ENCODE measurements at places on chromosomes 11 and 22.
A peak's percentile ranks its signal among the peaks of the same experiment; 100 is the strongest.

- no peak for DNase-seq
Measured at GRCh38 chr11:86067009-86067850, 1.7 kb downstream of the PICALM start.

DNA sequence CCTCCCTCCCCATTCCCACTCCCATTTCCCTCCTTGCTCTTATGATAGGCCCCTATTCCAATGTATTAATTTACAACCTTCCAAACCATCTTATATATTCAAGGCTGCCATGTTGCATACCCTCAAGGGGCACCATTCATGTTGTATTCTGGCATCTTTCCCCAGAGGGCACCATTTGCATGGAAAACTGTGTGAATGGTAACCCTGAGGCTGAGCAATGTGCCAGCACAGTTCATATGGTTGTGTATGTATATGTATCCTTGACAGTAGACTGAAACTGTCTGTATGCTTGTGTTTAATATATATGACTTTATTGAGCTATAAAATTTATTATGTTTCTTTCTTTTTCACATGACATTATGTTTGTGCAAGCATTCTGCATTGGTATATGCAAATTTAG is 7.3 kb downstream of the RASSF10 start:
- no peak for DNase-seq

- no peak for DNase-seq
Measured at GRCh38 chr22:28351476-28351875, 328.2 kb downstream of the TTC28 start.

- DNase-seq = no peak
Measured at GRCh38 chr11:504053-504993, 2.7 kb downstream of the RNH1 start.

- no peak for DNase-seq
Measured at GRCh38 chr11:15119826-15120225, 5.1 kb downstream of the INSC start.

GRCh38 chr11:67506426-67507051 is 1.4 kb upstream of the PITPNM1 start:
- no peak for DNase-seq

DNA sequence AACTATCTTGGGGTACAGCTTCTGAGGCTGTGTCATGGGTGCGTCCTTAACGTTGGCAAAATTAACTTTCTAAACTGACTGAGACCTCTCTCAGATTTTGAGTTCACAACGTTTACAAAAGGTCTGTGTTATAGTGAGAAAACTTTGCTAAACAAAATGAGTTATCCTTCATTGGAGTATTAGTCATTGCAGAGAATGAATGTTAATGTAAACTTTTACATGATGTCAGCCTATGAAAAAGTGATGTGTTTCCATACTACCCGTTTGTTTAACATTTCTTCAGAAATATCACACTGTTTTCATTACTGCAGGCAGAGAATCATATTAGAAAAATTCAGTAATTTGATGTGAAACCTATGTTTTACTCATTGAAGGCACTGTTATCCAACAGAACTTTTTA is 32.1 kb downstream of the HSD17B12 start:
- no peak for DNase-seq

- no peak for DNase-seq
Measured at GRCh38 chr22:17743661-17744411, 30.4 kb downstream of the BID start.

DNA sequence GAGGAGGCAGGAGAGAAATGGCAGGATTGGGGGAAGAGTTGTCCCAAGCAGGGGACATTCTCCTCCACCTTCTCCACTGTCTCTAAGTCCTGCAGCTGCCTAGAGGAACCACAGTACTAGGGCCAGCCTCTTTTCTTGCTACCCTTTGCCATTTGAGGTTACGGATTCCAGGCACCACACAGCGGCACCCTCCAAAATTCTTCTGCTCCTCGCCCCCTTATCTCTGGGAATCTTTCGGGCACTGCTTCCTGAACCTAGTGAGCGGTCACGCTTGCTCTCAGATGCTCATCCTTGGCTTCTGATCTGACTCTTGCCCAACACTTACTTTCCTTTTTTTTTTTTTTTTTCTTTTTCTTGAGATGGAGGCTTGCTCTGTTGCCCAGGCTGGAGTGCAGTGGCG is 26.6 kb upstream of the XBP1 start:
- DNase-seq = no peak

DNA sequence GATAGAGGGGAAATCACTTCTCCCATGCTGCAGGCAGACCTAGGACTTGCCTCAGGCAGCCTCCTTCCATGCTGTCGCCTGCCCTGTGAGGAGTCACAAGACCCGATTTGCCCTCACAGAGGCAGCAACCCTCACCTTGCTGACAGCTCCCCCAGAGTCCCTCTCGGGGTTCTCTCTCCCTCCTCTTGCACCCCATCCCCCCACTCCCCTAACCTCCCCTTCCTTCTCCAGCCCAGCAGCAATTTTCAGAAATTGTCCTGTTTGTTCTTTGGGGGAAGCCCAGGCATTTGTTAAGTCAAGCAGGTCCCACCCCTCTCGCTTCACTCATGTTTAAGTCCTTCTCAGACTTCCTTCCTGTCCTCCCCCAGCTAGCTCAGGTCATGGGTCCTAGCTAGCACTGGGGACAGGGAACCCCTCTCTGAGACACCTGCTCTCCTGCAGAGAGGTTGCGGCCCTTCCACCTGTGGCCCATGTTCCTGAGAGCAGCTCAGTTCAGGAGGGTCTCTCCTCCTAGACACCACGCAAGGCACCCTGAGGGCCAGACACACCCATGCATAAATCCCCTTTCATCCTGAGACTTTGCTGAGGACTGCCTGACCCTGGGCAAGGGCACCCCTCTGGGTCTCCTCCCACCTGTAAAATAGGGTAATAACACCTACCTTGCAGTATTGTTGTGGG is 6.3 kb upstream of the FXYD2 start:
- DNase-seq = no peak

- DNase-seq = no peak
Measured at GRCh38 chr11:44736791-44737190, 10.0 kb downstream of the TSPAN18 start.

DNA sequence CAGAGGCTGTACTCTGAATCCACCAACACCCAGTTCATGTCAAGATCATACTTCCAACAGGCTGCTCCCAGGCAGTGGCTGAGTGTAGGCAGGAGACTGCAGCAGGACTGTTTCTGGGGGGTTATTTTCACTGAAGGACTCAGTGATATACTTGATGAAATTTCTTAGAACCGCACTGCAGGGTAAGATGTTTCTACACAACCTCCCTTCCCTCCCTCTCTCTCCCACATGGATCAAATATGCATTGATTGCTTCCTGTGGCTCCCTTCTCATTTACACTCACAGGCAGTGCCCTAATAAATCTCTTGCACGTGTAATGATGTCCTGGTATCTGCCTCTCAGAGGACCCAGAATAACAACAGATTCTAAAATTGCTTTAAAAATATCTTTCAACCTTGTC is 251.3 kb upstream of the CCDC179 start:
- DNase-seq = no peak

- DNase-seq = no peak
Measured at GRCh38 chr11:18265949-18266348, at the start of gene SAA1. Gene SAA1, plus strand, starts transcription at chr11:18266264. Its CDS starts 624 bp downstream, at chr11:18266888.

- DNase-seq = no peak
Measured at GRCh38 chr11:85682330-85683305, 3.4 kb downstream of the CCDC89 start.

DNA sequence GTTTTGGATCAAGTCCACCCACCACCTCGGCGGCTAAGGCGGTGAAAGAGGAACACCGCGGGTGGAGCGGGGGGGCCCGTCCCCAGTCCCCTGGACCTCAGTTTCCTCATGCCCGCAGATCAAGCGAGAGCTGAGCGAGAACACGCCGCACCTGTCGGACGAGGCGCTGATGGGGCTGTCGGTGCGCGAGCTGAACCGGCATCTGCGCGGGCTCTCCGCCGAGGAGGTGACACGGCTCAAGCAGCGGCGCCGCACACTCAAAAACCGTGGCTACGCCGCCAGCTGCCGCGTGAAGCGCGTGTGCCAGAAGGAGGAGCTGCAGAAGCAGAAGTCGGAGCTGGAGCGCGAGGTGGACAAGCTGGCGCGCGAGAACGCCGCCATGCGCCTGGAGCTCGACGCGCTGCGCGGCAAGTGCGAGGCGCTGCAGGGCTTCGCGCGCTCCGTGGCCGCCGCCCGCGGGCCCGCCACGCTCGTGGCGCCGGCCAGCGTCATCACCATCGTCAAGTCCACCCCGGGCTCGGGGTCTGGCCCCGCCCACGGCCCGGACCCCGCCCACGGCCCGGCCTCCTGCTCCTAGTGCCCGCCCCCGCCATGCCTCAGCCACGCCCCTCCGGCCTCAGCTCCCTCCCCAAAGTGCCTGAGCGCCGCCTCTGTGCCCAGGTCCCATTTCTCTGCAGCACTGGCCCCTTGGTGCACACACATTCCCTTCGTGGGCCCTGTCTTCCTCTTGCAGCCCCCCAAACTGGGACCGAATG is 12.7 kb downstream of the MAFF start:
- peak; percentile 88 for DNase-seq

DNA sequence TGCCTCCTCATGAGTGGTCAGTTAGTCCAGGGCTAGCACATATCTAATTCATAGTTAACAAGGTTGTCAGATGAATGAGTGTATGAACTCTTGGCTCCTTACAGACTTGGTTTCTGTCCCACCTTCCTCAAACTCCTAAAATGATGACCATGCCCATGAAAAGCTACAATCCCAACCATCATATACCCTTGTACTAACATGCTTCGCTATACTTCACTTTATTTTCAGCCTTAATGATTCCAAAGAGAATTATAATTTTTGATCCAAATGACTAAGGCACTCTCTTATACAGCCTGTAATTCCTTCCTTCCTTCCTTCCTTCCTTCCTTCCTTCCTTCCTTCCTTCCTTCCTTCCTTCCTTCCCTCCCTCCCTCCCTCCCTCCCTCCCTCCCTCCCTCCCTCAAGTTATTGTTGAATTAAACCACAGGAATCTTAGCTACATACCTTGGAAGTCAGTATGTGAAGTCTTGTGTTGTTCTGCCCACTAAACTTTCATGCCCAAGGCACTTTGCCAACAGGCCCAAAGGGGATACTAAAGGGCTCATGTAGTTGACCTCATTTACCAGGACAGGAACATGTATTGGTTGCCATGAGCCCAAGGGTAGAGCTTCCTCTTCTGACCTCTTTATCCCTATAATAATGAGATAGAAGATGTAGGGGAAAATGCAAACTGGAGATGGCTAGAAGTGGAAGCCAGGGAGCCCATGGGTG is 37.4 kb downstream of the CALCA start:
- DNase-seq = no peak

GRCh38 chr22:46107089-46107664 is 43.1 kb upstream of the PPARA start:
- no peak for DNase-seq

GRCh38 chr11:122744357-122744756 is 88.8 kb downstream of the UBASH3B start:
- no peak for DNase-seq

DNA sequence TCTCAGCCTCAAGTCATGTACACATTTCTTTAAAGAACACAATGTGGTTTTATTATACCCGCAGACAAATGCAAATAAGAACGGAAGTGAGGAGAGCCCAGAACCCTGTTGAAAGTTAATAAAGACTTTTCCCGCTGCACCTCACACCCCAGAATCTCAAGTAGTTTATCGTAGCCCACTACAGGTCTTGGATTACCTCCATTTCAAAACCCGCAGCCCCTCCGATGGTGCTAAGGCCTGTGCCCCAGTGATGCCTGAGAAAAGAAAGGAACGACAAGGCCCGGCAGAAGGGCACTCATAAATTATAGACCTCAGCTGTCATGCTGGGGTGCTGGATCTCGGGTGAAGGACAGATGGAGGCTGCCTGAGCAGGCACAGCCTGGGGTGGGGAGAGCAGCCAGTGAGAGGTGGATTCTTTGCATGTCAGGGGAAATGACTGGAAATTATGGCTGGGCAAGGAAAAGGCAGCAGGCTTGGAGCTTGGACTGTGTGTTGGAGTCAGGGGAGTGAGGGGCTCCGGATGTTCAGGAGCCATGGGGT is 354.1 kb downstream of the NTM start:
- peak; percentile 21 for DNase-seq

DNA sequence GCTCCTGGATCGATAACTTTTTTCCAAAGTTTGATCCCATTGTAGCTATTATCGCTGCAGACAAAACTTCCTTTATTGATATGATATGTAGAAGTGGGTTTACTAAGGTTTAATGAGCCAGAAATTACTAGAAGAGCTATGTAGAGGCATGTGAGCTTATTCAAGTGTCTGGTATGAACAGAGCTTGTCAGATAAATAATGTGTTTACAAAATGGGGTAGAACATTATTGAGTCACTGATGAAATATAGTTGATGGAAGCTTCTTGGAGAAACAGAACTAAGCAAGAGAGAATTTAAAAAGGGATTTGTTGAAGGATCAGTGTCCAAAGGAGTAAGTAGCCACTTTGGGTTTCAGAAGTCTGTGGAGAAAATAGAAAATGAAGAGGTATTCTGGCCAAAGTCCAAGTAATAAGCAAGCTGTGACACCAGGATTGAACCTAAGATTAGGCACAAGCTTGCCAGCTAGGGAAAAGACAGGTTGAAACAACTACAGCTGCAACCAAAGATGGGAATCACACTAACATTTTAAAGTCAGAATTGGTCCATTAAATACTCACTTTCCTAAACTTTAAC is 104.3 kb downstream of the MAML2 start:
- no peak for DNase-seq

Data from nephron progenitor cell (in vitro differentiated cells).